ENCODE measurements at places on chromosomes 16 and 17.

- no peak overlapping the region for H3K27ac ChIP-seq
- peaks cover 38% of the 10 kb centered on the region for H3K4me1 ChIP-seq
- no peak overlapping the region for H3K4me3 ChIP-seq
- H3K36me3 ChIP-seq: peaks cover 11% of the 10 kb centered on the region
These were observed 23.8 kb downstream of the LDHD start for GRCh38 chr16:75092777-75093176.

- H3K36me3 ChIP-seq: no peaks in the 10 kb centered on the region
- H3K27me3 ChIP-seq: no peaks in the 10 kb centered on the region
These were observed 587.9 kb downstream of the CDH13 start for GRCh38 chr16:83214671-83215070.

- no peaks in the 10 kb centered on the region for H3K27me3 ChIP-seq
- DNase-seq: no peak
- H3K36me3 ChIP-seq: peaks cover 48% of the 10 kb centered on the region
These were observed 832 bp upstream of the SRRM2 start for GRCh38 chr16:2751577-2752034.

DNA sequence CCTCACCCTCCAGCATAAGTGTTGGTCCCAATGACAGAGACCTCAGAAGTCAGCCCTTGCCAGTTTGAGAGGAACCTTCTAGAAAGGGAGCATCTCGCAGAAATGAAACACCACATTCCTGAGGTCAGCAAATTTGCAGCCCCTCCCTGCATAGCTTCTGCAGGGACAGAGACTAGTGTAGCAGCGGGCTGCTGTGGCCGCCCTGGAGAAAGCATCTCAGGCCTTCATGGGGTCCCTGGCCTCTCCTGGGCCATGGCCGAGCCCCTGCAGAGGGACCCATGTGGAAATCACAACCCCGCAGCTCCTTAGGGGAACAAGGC lies 11.4 kb downstream of the HS3ST6 start:
- H3K27ac ChIP-seq: no peak overlapping the region
- no peaks in the 10 kb centered on the region for H3K36me3 ChIP-seq
- peaks cover 6% of the 10 kb centered on the region for H3K27me3 ChIP-seq
- no peak overlapping the region for H3K4me3 ChIP-seq

DNA sequence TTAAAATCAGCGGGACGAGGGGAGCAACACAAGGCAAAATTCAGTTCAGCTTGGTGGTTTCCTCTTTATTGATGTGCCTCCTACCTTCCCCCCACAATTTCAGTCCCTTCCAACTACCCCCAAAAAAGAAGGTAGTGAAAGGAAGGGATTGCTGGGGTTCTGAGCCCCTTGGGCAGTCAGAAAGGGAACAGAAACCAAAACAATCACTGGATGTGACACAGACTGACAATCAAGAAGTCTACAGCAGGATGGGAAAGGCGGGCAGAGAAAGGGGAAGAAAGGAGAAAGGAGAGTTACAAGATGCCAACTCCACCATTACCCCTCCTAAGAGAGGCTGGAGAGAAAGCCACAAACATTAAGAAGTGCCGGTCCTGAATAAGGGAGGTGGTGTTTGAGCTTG lies 1.1 kb upstream of the PHF23 start:
- peak overlapping the region; percentile 99 for H3K4me3 ChIP-seq
- H3K36me3 ChIP-seq: peaks cover 50% of the 10 kb centered on the region
- no peak for DNase-seq
- H3K27ac ChIP-seq: peak overlapping the region; percentile 95
- no peaks in the 10 kb centered on the region for H3K27me3 ChIP-seq
- peaks cover 50% of the 10 kb centered on the region for H3K4me1 ChIP-seq

- H3K36me3 ChIP-seq: peaks cover 37% of the 10 kb centered on the region
- DNase-seq: no peak
- no peak overlapping the region for H3K4me3 ChIP-seq
These were observed 44.3 kb downstream of the LCMT1 start for GRCh38 chr16:25155553-25156460.
